ENCODE measurements at places on chromosomes 6 and 20.

GRCh38 chr20:64055893-64056638 is 6.6 kb upstream of the SOX18 start:
- DNase-seq: peak; percentile 51

DNA sequence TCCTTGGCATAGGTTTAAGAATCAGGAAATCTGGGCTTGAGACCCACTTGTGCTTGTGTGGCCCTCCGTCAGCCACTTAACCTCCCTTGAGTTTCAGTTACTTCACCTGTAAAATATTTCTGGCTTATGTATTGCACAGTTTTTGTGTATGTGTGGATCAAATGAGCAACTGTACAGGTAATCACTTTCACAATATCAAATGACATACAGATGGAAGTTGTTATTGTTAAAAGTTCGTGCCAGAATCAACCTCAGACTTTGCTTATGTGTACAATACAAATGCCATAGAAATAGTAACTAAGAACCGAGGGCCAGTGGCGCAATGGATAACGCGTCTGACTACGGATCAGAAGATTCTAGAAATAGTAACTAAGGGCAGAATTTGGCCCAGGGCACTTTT is 65.6 kb upstream of the KIF13A start:
- DNase-seq: no peak

- DNase-seq: no peak
Observed at GRCh38 chr6:57262488-57262887, 40.4 kb upstream of the RAB23 start.

DNA sequence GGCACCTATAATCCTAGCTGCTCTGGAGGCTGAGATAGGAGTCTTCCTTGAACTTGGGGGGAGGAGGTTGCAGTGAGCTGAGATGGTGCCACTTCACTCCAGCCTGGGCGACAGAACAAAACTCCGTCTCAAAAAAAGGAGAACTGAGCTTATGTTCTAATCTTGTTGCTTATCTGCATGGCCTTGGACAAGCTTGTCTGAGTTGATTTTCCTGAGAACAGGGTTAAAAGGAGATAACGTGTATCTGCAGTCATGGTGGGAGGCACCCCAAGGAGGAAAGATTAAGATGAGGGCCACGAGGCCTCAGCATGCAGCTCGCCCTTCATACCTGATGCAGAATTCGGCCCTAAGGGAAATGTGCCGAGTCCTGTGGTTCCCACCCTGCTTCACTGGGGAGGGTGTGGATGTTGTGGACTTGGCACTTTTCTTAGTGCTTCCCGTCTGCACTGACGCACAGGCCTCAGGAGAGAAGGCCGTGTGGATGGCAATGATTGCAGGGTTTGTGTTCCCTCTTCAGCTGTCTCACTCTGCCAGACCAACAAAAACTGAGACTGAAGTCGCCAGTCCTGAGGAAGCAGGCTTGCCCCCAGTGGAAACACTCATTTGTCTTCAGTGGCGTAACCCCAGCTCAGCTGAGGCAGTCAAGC is 56.3 kb downstream of the EZR start:
- no peak for DNase-seq

- no peak for DNase-seq
Observed at GRCh38 chr6:167137881-167138280, 15.0 kb downstream of the CCR6 start.

DNA sequence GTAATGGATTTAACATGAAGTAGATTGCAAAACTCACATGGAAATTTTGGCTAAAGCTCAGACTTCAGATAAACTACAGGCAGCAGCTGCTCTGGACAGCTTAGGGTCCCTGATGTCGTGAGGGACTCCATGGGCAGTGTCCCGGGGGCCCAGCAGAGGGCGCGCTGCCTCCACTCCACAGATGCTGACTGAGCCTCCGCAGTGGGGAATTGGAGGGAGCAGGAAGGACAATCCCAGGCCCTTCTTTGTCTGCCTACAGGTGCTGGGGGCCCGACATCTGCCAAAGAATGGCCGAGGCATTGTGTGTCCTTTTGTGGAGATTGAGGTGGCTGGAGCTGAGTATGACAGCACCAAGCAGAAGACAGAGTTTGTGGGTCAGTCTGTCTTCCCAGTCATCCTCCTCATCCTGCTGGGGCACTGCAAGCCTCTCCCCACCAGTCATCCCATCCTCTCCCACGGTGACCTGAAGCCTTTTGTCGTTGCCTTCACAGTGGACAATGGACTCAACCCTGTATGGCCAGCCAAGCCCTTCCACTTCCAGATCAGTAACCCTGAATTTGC is 35.9 kb downstream of the PLCG1 start:
- DNase-seq: peak; percentile 83

DNA sequence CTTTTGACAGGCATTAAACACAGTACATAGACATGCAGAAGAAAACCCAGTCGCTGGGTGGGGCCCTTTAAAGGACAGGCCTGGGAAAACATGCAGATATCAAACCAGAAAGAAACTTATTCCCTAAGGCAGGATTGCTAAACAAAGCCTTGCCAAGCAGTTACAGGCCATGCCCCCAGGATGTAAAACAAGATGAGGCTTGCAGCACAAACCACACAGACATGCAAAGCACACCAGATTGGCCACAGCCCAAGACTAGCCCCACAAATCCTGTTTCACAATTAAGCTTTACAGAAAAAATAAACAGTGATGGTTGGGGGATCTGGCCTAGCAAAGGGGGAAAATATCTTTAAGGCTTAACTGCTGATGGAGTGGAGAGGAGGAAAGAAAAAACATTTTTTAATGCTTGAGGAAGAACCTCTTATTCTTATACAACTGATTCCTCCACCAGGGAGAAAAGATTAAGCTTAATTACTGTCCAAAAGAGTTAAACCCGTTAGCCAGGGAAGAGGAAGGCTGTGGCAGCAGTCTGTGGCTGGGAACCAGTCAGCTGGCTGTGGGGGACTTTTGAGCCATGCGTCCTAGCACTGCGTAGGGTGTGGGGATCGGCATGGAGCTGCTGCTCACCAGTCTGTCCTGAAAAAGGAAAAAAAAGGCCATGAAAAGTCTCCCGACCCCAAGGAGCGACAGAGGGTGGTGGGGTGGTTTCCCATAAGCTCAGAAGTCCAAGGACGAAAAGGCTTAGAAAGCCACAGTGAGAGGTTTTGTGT is 28.4 kb downstream of the COL19A1 start:
- no peak for DNase-seq

GRCh38 chr6:100924534-100925227 is 43.6 kb upstream of the ASCC3 start:
- no peak for DNase-seq

DNA sequence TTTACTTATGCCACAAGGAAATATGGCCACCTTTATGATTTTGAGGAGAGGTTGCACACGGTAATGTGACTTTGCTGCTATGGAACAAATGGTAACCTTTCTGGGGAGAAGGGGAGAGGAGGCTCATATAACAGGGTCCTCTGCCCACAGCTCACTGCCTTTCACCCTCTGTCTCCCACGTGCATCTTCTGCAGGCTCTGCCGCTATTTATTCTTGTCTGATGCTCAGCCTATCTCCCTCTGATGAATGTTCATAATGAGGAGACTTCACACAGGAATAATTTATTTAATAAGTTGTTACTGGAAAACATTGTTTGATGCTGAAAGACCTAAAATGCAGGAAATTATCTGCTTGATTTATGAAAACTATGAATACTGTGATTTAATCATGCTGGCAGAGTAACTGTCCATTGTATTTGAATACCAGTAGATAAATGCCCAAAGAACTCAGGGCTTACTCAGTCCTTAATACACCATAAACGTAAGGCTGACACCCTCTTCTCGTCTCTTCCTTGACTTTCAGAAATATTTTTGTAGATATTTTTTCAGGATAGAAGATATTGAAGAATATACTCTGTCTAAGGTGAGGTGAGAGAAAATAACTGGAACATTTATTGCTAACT is 721.1 kb downstream of the QKI start:
- no peak for DNase-seq

GRCh38 chr20:50520222-50520880 is 10.2 kb downstream of the PTPN1 start:
- DNase-seq: no peak

DNA sequence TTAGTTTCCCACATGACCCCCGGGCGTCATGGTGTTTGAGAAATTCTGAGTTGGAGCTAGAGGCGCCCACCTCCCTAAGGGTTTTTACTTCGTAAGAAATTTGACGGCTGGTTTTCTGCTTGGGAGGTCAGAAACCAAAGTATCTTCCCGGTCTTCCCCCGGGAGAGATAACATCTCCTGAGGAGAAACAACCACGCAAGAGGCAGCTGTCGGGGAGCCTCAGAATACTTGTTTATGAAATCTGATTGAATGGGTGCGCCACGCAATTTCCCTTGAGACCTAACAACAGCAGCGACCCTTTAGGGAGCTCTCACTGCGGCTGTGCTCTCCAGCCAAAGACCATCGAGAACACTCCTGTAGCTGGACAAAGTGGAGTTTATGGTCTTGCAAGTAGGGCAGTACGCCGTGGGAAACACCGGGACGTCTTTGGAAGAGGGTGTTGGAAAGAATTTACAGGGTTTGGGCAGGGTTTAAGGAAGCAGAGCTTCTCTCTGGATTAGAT is 608 bp upstream of the EIF2S2 start:
- DNase-seq: peak; percentile 24

All from endothelial cell (in vitro differentiated cells).